Stimulated activated memory B cell treated with anti-CD40 and anti-IgM and Interleukin-4, amounts not matched to agents 10 μg/mL and 1 μg/mL and 100 μg/mL, for 72 hours (primary cell): ENCODE measurements at places on chromosomes 12 and 14.

DNA sequence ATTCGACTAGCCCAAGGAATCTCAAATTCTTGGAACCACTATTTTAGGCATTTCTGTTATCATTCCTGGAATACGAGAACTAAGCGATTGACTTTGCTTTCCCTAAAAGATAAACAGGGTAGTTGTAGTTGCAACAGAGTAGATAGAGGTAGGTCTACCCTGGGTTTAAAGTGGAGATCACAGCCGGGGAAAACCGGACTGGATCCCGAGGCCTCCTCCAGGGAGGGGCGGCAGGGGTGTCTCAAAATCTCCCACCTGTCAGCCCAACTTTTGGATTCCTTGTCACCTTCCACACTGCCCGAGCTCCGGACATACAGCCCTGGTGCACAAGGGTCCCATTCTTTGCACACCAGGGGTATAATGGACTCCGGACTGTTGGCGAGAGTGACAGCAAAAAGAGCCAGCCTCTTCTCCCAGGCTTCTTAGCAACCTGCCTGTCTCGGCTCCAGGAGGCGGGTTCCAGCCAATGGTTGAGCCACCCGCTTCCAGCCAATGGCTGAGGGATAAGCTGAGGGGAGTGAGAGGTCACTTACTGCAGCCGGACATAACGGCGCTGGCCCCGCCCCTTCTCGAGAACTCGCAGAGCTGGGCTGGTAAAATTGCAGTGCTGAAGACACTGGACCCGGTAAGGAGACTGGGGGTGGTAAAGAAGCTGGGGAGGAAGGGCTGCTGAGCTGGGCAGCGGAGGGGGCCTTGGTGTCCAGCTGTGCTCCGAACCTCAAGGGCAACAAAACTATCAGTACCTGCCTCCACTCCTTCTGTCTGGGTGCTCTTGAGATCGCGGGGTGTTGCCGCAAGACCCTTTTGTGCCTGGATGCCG is at the start of gene SUOX:
Gene SUOX, plus strand, starts transcription at position 562 of the 820 bp plus-strand sequence. CDS start 4,946 bp downstream, outside the sequence.
- ATAC-seq: peak; percentile 95

GRCh38 chr14:54653712-54654469 is 87.0 kb downstream of the SAMD4A start:
- no peak for ATAC-seq

GRCh38 chr12:126354633-126355032 is 1289.4 kb downstream of the AACS start:
- ATAC-seq: no peak

- no peak for ATAC-seq
These were observed 28.4 kb upstream of the TOMM20L start for GRCh38 chr14:58367296-58367695.

- no peak for ATAC-seq
These were observed 773.7 kb downstream of the BCL11B start for GRCh38 chr14:98498019-98498885.

DNA sequence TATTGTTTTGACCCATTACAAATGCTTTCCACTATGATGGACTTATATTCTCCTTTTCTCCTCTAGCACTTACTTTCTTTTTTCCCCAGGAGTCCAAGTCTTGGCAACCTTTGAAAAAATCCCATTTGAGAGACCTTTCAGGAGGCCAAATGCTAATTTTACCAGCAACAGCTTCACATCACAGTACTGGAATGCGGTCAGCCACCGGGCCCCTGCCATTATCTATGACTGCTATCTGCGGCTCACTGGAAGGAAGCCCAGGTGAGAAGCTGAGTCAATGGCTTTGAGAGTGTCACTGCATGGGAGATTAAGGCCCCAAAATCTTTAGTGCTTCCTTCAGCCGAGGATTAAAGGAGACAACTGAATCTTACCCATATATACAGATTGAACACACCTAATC is 64.2 kb downstream of the ERGIC2 start:
- ATAC-seq: no peak

DNA sequence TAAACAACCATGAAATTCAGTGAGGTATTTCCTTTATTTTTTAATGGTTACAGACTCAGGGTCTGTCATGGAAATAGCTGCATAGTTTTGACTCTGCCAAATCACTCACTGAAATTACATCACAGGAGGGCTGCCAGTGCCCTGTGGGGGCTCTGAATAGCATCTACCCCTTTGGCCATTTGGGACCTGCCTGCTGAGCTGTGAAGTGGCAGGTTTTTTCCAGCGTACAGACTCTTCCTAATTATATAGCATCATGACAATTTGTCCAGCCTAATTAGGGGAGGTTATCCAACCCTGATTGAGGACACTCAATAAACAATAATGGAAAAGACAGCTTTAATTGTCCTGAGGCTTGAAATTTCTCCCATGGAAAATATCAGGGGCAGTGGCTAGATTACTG is 1.8 kb upstream of the COCH start:
- no peak for ATAC-seq

GRCh38 chr14:99326041-99326710 is 54.2 kb upstream of the BCL11B start:
- no peak for ATAC-seq

- no peak for ATAC-seq
These were observed 48.4 kb downstream of the FNTB start for GRCh38 chr14:65035049-65035448.

DNA sequence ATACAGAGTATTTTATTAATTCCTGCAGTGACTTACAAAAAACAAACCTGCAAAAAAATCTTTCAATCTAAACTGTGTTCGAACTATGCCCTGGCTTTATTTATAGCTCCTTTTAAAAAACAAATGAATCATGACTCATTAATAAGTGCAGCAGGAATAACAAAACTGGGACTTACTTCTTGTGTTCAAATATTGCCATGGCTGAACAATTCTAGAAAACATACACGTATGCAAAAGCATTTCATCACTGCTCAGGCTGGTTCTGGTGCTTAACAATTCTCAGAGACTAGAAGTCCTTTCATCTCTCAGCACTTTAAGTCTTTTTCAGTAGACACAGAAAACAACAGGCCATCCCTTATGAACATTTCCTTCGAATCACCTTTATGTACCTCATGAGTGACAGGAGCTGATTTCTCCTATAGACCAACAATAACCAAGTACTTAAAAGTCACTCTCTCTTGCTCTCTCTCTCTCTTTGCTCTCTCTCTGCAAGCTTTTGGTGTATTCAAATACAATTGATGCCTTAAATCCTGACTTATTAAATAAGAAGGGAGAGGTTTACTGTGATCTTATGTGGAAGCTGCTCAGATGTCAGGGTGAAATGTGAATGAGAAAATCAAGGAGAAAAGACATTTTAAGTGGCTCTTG is 268.8 kb downstream of the TTC8 start:
- no peak for ATAC-seq

DNA sequence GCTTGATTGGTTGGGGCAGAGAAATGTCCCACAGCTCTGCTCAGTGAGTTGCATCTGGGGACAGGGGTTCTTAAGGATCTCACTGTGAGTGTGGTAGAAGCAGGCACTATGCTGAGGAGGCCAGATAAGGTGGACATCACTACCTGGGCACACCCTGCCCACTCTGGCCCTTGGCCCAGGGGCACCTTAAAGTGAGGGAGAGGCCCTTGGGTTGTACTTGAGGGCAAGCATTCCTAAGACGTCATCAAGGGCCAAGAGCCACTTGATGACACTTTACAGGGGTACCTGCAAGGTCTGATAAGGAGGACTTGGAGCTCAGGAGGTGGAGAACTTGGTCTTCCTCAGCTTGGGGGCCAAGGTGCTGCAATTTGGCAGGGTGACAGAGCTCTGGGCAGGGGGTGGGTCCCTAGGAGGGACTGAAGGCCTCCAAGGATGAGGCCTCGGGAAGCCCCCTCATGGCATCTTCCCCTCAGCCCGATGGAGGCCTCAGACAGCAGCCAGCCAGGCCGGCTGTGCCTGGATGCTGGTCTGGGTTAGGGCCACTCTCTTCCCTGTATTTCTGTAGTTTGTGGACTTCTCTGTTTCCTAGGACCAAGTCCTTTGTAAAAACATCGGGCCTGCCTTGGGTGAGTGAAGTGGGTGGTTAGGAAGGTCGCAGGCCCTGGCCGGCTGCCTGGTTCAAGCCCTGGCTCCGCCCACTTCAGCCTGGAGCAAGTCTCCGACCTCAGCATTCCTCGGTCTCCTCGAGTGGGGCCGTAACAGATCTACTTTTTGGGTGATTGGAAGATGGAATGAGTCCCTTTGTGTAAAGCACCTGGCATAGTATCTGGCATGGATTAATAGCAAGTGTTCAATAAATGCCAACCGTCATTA is 24.8 kb downstream of the GPR68 start:
- ATAC-seq: no peak
